Colonic mucosa (tissue), 4 donors: ENCODE measurements at places on chromosomes 3 and 15. TPM values are rescaled to one million over a fixed set of nuclear protein-coding genes. Genes with fewer than 3 reads are reported as not detected.

GRCh38 chr3:21392526-21392925 is 358.5 kb downstream of the ZNF385D start:
- no peak overlapping the region for H3K4me3 ChIP-seq
- no peaks in the 10 kb centered on the region for H3K4me1 ChIP-seq
- no peaks in the 10 kb centered on the region for H3K36me3 ChIP-seq
- no peaks in the 10 kb centered on the region for H3K27me3 ChIP-seq
- no peak for DNase-seq
- no peak overlapping the region for H3K27ac ChIP-seq

DNA sequence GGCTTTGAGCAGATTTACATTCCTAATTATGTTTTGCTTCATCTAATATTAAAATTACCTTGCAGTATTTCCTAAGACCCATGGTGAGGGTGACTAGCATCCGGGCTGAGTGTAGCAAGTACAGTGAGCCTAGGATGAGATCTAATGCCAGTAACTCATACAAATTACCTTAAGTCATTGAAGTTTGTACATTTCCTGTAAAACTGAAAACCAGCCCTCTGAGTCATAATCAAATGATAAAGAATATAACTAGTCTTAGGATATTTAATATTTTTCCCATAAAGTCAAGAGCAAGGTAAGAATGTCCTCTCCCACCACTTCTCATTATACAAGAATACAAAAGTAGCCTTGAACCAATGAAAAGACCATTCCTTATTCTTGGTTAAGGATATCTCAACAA is 54.8 kb upstream of the CHRM5 start:
- H3K27me3 ChIP-seq: no peaks in the 10 kb centered on the region
- no peak overlapping the region for H3K4me3 ChIP-seq
- no peaks in the 10 kb centered on the region for H3K4me1 ChIP-seq
- DNase-seq: no peak
- no peaks in the 10 kb centered on the region for H3K36me3 ChIP-seq

- no peak for DNase-seq
- H3K36me3 ChIP-seq: no peaks in the 10 kb centered on the region
- H3K27me3 ChIP-seq: no peaks in the 10 kb centered on the region
- no peaks in the 10 kb centered on the region for H3K4me1 ChIP-seq
Measured at GRCh38 chr3:39491733-39492350, 24.4 kb downstream of the MOBP start.

DNA sequence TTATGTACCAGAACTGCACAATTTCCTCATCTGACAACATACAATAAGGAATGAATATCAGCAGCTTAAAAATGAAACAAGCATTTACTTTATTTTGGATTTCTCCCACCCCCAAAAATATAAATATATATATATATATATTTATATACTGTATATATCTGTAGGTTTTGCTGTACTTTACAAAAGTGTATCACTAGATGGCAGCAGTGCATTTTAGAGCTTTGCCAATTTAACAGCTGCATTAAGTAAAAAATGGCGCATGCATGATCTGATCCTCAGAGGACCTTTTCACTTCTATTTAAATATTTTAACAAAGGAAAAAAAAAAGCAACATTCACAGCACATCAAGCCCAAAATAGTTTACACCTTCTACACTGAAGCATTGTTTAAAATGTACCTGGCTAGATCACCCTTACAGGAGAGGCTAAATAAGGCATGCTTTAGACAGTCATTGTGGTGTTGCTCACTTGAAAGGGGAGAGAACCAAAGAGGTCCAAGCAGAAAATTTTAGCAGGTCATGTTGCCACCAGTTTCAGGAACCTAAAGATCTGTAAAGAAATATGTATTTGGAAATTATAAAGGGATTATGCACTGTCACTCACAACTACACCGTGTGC is 72.6 kb downstream of the NPTN start:
- H3K27ac ChIP-seq: no peak overlapping the region
- H3K4me3 ChIP-seq: no peak overlapping the region
- peak; percentile 38 for DNase-seq
- H3K27me3 ChIP-seq: no peaks in the 10 kb centered on the region

DNA sequence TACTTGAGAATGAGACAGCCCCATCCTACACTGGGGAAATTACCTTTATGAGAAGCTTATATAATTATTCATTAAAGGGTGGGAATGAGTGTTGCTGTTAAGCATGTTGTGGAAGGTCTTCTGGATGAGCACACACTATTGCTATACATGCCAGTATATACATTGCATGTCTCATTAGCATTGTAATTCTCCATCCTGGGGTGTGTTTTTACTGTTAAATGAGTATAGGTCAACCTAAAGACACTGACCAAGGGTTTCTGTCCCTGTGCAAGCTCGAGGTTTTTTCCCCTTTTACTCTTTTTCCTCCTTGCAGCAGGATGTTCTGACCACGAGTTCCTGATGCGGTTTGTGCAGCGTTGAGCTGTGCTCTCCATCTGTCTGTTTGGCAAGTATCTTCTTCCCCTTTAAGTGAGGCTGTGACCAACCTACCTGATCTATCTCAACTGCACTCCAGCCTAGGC is 7.2 kb upstream of the IVD start:
- H3K4me3 ChIP-seq: no peak overlapping the region
- no peaks in the 10 kb centered on the region for H3K27me3 ChIP-seq
- no peak for DNase-seq
- no peak overlapping the region for H3K27ac ChIP-seq
- no peaks in the 10 kb centered on the region for H3K4me1 ChIP-seq

DNA sequence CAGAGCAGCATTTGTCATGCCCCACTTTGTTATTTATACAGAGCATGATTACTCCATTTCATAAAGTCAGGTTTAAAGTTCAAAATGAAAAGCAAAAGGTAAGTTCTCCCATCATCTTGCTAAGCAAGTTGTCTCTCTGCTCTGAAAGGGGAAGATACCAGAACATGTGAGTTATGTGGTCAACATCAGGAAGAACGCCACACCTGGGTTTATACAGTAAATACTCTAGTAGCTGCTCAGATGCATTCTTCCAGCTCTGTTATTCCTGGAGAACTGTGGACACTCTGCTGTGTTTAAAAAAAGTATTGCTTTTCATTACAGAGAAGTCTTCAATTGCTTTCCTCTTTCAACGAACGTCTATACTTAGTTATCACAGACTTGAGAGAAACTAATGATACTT is 145.7 kb downstream of the PLCL2 start:
- no peak for DNase-seq
- no peak overlapping the region for H3K27ac ChIP-seq
- no peak overlapping the region for H3K4me3 ChIP-seq
- H3K36me3 ChIP-seq: no peaks in the 10 kb centered on the region
- no peaks in the 10 kb centered on the region for H3K4me1 ChIP-seq

DNA sequence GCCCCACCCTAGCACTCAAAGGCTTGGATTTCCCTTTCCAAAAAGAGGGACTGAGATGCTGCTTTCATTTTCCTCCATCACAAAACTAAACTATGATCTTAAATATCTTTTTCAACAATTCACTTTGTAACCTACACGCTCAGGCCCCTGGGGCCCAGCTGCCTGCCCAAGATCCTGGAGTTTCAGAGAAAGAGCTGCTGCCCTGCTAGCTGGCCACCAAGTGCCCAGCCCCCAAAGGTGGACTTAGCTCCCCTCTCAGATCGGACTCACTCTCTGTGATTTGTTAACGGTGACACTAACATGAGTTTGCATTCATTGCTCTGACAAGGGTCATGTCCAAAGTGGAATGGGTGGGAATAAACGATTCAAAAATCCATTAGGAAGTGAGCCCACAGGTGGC is 119.6 kb upstream of the SMAD3 start:
- no peak overlapping the region for H3K4me3 ChIP-seq
- no peaks in the 10 kb centered on the region for H3K27me3 ChIP-seq
- no peaks in the 10 kb centered on the region for H3K36me3 ChIP-seq
- no peaks in the 10 kb centered on the region for H3K4me1 ChIP-seq

GRCh38 chr3:55537129-55537528 is 50.0 kb upstream of the WNT5A start:
- no peak overlapping the region for H3K27ac ChIP-seq
- H3K4me1 ChIP-seq: no peaks in the 10 kb centered on the region
- H3K27me3 ChIP-seq: no peaks in the 10 kb centered on the region
- no peaks in the 10 kb centered on the region for H3K36me3 ChIP-seq
- no peak for DNase-seq

DNA sequence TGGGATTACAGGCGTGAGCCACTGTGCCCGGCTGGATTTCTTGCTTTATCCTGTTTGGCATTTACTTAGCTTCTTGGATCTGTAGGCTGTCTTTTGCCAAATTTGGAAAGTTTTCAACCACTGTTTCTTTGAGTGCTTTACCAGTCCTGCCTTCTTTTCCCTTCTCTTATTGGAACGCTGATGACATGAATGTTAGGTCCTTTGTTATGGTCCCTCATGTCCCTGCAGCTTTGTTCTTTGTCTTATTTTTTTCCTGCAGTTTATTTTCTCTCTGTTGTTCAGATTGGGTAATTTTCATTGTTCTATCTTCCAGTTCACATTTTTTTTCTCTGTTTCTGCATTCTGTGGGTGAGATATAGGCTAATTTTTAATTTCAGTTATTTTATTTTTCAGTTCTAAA is 25.0 kb downstream of the SH3GL3 start:
- H3K4me1 ChIP-seq: no peaks in the 10 kb centered on the region
- H3K4me3 ChIP-seq: no peak overlapping the region
- no peaks in the 10 kb centered on the region for H3K27me3 ChIP-seq
- no peak overlapping the region for H3K27ac ChIP-seq

- H3K4me1 ChIP-seq: peaks cover 9% of the 10 kb centered on the region
- H3K36me3 ChIP-seq: no peaks in the 10 kb centered on the region
- no peak overlapping the region for H3K27ac ChIP-seq
- no peaks in the 10 kb centered on the region for H3K27me3 ChIP-seq
- H3K4me3 ChIP-seq: no peak overlapping the region
- peak; percentile 29 for DNase-seq
Measured at GRCh38 chr15:100596792-100597191, 5.2 kb downstream of the LINS1 start.

DNA sequence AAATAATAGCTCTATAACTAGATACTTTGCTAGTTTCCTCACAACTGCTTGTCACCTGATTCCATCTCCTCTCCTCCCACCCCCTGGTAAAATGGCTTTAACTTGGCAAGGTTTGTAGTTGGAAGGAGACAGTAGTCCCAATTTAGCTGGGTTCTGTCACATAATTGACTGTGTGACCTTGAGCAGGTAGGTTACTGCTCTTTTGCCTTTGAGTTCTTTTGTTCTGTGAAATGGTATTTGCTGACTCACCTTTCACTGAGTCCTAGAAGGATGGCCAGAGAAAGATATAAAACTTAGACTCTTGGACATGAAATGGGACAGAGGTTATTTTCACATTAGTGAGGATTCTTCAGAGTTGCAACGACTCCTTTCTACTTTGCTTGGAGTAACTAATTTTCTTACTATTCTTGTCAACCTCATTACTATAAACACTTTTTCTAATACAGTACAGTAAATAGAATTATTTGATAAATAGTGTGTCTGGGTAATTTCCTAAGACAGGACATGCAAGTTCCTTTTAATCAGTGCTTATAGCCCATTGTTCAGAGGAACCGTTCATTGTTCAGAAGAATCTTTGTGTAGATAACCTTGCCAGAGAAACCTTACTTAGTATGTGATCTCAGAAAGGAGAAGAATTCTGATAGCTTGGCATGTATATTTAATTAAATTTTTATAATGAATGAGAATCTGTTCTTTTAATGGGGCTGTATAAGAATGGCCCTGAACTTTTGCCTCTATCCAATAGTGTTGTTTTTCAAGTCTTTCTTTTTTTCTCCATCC is 14.3 kb downstream of the AKAP13 start:
- no peak overlapping the region for H3K4me3 ChIP-seq
- DNase-seq: no peak
- no peaks in the 10 kb centered on the region for H3K27me3 ChIP-seq
- H3K36me3 ChIP-seq: no peaks in the 10 kb centered on the region
- H3K4me1 ChIP-seq: no peaks in the 10 kb centered on the region
- H3K27ac ChIP-seq: no peak overlapping the region

DNA sequence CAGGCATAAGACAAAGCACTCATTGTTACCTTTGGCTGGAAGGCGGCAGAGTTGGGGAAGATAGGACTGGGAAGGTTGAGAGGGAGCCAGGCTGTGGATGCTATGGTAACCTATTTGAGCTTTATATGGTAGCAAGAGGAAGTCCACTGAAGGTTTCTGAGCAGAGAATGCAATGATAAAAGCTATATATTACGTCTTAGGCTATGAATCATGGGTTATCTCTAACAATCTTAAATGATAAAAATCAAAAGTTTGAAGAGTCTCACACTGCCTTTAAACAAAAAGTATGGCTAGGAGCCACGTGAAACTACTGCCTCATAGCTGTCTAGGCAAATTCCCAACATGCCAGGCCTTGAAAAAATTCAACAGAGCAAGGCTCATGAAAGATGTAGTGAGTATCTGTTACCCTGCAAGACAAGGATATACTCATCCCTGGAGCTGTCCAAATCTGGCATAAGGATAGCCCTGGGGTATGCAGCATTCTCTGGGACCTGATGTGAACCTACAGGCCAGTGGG is 4.1 kb downstream of the P3H2 start:
- H3K4me3 ChIP-seq: no peak overlapping the region
- H3K27me3 ChIP-seq: no peaks in the 10 kb centered on the region
- no peak for DNase-seq
- H3K36me3 ChIP-seq: no peaks in the 10 kb centered on the region
- H3K4me1 ChIP-seq: no peaks in the 10 kb centered on the region
- no peak overlapping the region for H3K27ac ChIP-seq

DNA sequence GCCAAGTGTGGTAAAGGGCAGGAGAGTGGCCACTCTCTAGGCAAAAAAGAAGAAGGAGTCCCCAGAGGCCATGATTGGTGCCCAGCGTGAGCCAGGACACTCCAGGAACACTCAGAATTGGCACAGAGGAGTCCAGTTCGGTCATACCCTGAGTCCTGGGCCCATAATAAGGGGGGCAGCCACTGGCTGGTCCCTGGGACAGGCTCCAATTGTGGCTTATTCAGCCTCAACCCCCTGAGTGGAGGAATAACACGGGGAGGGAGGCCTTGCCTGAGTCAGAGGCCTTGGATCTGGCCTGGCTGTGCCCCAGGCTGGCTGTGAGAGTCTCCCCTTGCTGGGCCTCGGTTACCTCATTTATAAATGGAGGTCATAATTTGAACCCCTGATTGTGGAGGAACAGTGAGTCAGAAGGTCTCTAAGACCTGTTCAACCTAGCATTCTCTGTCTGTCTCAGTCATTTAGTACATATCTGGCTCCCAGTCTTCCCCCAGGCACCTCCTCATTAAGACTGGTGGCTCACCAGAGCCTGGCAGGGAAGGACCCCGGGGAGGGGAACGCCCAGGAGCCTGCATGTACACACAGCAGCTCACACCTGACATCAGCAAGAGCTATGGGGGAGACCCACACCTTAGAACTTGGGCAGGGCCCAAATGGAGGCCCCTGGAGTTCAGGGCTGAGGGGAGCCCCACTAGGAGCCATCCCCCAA is 95.9 kb upstream of the ATP2B2 start:
- H3K4me1 ChIP-seq: no peaks in the 10 kb centered on the region
- H3K36me3 ChIP-seq: no peaks in the 10 kb centered on the region
- no peak overlapping the region for H3K27ac ChIP-seq
- no peak for DNase-seq
- no peaks in the 10 kb centered on the region for H3K27me3 ChIP-seq

- H3K27me3 ChIP-seq: no peaks in the 10 kb centered on the region
- no peak overlapping the region for H3K4me3 ChIP-seq
- no peaks in the 10 kb centered on the region for H3K36me3 ChIP-seq
- DNase-seq: no peak
- no peaks in the 10 kb centered on the region for H3K4me1 ChIP-seq
Measured at GRCh38 chr15:35168464-35168863, 83.4 kb upstream of the NANOGP8 start.

The UCN2 gene
- not detected for total RNA-seq

The MYZAP gene
- total RNA-seq: 11.7 TPM

The ANKUB1 gene
- total RNA-seq: not detected

The SAMMSON gene
- not detected for total RNA-seq

The CAMKV gene
- total RNA-seq: 0.21 TPM

The UNC13C gene
- 0.05 TPM for total RNA-seq

The SERPINI2 gene
- total RNA-seq: 0.40 TPM

The SLC51B gene
- 73.1 TPM for total RNA-seq

The DNAH12 gene
- total RNA-seq: 0.05 TPM
